H1 (cell line): ENCODE measurements at places on chromosomes 11 and 22. TPM values are rescaled to one million over a fixed set of nuclear protein-coding genes. Genes with fewer than 3 reads are reported as not detected.

GRCh38 chr22:40654522-40655167 is 18.1 kb upstream of the MRTFA start:
- no peak overlapping the region for H3K4me3 ChIP-seq
- peaks cover 5% of the 10 kb centered on the region; the same call in 1 of the 2 replicates for H3K4me1 ChIP-seq
- DNase-seq = no peak
- H3K36me3 ChIP-seq = no peaks in the 10 kb centered on the region

MS4A1 gene
- total RNA-seq = not detected in 2 replicates

TBRG1 gene
- total RNA-seq = 22.7 and 26.7 TPM in 2 replicates

DNA sequence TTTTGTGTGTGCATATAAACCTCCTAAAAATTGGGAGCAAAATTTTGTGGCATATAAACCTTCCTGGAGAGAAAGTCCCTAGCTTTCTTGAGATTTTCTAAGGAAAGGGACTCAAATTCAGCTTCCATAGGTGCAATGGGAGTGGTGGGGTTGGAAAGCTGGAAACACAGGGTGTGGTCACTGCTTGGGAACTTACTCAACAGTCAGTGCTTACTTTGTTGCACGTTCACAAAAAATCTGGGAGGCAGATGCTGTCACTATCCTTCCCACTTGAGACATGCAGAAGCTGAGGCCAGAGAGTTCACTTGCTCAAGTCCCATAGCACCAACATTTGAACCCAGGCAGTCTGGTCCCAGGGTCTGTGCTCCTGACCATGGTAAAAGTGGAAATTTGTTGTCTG is 3.9 kb upstream of the CATSPERZ start:
- H3K36me3 ChIP-seq = no peaks in the 10 kb centered on the region
- peaks cover 32% of the 10 kb centered on the region for H3K4me1 ChIP-seq
- peaks cover 95% of the 10 kb centered on the region for H3K27me3 ChIP-seq
- DNase-seq = no peak

DNA sequence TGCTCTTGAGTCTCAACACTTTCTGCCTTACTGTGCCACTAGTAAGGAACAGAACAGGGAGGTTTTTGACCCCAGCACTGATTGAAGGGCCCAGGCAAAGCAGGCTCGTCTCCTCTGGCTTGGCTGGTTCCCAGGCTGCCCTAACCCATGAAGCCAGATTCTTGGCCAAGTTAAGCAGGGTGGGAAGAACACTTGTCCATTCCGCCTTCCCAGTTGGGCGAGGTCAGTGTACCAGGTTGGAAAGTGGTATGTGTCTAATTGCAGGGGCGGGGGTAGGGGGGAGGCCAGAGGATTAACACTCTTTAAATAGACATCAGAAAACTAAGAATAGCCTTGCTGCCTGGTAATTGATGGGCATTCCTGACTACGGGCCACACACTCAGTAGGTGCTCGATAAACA is 14.4 kb downstream of the TIMP3 start:
- no peak overlapping the region for H3K27ac ChIP-seq
- no peak for DNase-seq
- H3K27me3 ChIP-seq = no peaks in the 10 kb centered on the region; the same call in 1 of the 2 replicates
- H3K4me1 ChIP-seq = no peaks in the 10 kb centered on the region
